ENCODE measurements at places on chromosomes 4 and X.

GRCh38 chr4:67104145-67104544 is 441.2 kb downstream of the CENPC start:
- DNase-seq: no peak

DNA sequence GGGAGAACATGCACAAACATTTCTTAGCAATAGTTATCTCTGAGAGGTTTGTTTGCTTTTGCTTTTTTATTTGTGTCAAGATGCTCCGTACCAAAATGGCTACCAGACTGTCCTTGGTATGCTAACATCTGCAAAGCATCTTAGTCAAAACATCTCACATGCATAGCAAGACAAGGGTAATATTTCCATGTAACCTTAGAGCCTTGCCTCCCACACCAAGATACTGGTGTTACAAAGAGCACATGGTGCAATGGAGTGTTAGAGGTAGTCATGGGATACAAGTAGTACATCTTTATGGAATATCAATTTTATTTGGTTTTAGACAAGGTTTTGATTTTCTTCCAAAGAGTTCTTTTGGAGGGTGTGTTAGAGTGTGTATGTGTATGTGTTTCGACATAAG is 109.7 kb downstream of the NR3C2 start:
- DNase-seq: no peak

DNA sequence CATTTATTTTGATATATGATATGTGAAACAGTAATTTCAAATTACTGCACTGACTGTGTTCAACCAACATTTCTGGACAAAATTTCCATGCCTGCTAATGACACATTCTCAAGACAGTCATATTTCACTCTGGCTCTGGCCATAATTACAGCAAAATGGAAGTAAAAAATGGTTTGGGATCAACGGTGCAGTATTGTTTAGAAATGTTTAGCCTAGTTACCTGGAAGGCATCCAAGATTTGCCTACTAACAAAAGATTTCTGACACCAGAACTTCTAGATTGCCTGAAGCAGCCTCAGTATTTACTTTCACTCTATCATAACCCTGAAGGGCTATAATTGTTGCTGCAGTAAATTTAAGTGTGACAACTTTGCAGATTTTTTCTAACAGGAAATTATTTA is 416.3 kb downstream of the PCDH10 start:
- DNase-seq: no peak

- DNase-seq: no peak
Measured at GRCh38 chr4:46667790-46668189, 241.3 kb downstream of the COX7B2 start.

GRCh38 chr4:42673082-42673425 is 16.1 kb upstream of the ATP8A1 start:
- DNase-seq: peak; percentile 7

DNA sequence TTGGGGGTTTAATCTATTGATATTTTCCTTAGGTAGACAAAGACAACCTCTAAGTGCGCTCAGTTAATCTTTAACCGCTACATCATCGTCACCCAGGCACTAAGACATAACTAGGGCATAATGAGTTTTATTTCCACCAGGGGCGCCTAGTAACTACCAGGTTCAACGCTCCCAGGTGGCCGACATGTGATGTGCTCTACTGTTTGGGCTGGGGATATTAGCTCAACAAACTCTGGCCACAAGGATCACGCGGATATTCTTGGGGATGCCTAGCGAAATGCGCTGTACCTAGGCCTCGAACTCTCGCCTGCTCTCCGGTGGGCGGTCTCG is 915 bp upstream of the RAB33B start:
- peak; percentile 25 for DNase-seq

Data from NCI-H510A (cell line).